ENCODE measurements at places on chromosomes 6 and 20. TPM values are rescaled to one million over a fixed set of nuclear protein-coding genes. Genes with fewer than 3 reads are reported as not detected.

DNA sequence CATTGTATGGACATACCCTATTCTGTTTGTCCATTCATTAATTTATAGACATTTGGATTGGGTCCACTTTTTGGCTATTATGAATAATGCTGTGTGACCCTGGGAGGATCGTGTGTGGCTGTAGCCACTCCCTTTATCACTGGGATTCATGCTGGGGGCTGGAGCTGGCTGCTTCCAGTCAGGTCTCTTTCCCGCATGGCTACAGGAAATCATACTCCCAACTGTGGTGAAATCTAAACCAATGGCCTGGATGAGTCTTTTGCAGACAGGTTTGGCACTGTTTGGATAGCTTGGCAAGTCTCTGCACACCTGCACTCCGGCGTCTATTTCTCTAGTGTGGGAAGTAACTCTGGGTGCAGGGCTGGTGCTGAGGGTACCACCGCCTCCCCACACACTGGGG is 80.4 kb downstream of the RIN2 start:
- peaks cover 2% of the 10 kb centered on the region for H3K27me3 ChIP-seq
- peaks cover 23% of the 10 kb centered on the region for H3K36me3 ChIP-seq
- no peak overlapping the region for H3K4me3 ChIP-seq
- H3K4me1 ChIP-seq: peaks cover 32% of the 10 kb centered on the region

DNA sequence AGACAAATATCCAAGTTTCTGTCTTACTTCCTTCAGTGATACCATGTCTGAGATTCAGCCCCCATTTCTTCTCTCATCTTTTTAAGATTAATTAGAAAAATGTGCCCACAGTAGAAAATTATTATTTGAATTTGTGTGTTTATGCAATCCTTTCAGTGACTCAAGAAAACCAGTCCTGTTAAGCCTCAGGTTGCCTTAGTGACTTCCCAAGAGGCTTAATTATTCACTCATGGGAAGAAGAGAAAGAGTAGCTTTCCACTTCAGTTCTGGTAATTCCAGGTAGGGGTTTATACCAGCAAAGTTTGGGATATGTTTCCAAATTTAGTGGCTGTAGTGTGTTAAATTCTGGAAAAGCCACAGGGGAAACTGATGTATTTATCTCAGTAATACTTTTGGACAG is 149.1 kb downstream of the RIMS1 start:
- no peak for DNase-seq
- no peaks in the 10 kb centered on the region for H3K27me3 ChIP-seq
- no peaks in the 10 kb centered on the region for H3K36me3 ChIP-seq

DNA sequence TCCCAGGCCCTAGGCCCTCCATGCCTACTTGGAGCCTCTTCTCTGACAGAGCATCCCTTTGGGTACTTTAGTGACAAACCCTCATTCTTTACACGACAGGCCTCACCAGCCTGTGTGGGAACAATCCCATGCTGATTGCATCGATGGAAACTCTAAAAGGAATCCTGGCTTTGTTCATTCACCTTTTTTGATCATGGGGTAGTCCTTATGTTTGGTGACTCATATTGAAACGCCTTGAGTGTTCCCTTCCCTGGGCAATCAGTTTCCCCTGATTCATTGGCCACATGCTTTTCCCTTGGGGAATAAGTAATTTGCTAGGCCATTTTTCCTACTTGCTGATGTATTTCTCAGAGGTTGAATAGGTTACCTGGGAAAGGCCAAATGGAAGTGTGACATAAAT is 14.7 kb upstream of the TNFAIP3 start:
- no peaks in the 10 kb centered on the region for H3K4me1 ChIP-seq
- H3K4me3 ChIP-seq: no peak overlapping the region
- H3K27ac ChIP-seq: no peak overlapping the region

Gene PSMG4
- 37.2 TPM for total RNA-seq

Gene ADGRB3
- 7.3 TPM for total RNA-seq

All from glutamatergic neuron (in vitro differentiated cells).